Activated CD8-positive, alpha-beta memory T cell treated with anti-CD3 and anti-CD28 coated beads, Interleukin-2, amount 10 ng/mL, durations not matched to agents 7 days and 5 days (primary cell): ENCODE measurements at places on chromosomes 2 and 18. TPM values are rescaled to one million over a fixed set of nuclear protein-coding genes. Genes with fewer than 3 reads are reported as not detected.

RAB17 gene
- total RNA-seq: not detected

FEV gene
- total RNA-seq: not detected

- H3K4me3 ChIP-seq: no peak overlapping the region
- DNase-seq: no peak
- no peaks in the 10 kb centered on the region for H3K27me3 ChIP-seq
- peaks cover 8% of the 10 kb centered on the region for H3K36me3 ChIP-seq
These were observed 145.1 kb downstream of the AGPS start for GRCh38 chr2:177537636-177538035.

- no peaks in the 10 kb centered on the region for H3K36me3 ChIP-seq
- H3K4me3 ChIP-seq: no peak overlapping the region
- DNase-seq: peak; percentile 18
- H3K27ac ChIP-seq: no peak overlapping the region
- no peaks in the 10 kb centered on the region for H3K4me1 ChIP-seq
These were observed 222.5 kb upstream of the COPS8 start for GRCh38 chr2:236862961-236863728.

DNA sequence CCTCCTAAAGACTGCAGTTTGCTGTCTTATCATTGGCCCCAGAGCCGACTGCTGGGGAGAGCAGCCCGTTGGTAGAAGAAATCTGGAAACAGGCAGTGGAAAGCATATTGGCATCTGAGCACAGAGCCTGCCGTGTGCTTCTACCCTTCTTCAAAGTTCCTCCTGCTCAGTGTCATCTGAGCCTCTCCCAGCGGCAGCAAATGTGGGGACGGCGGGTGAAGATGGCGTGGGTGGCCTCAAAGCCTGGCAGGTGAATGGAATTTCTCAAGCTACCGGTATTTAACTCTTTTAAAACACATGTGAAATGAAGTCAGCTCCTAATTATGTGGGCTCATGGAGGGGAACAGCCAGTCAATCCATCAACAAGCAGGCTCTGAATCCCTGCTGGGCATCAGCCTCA is 181.6 kb upstream of the PXDN start:
- H3K36me3 ChIP-seq: no peaks in the 10 kb centered on the region
- no peak overlapping the region for H3K4me3 ChIP-seq
- no peak overlapping the region for H3K27ac ChIP-seq
- peaks cover 2% of the 10 kb centered on the region for H3K27me3 ChIP-seq
- DNase-seq: no peak
- no peaks in the 10 kb centered on the region for H3K4me1 ChIP-seq

DNA sequence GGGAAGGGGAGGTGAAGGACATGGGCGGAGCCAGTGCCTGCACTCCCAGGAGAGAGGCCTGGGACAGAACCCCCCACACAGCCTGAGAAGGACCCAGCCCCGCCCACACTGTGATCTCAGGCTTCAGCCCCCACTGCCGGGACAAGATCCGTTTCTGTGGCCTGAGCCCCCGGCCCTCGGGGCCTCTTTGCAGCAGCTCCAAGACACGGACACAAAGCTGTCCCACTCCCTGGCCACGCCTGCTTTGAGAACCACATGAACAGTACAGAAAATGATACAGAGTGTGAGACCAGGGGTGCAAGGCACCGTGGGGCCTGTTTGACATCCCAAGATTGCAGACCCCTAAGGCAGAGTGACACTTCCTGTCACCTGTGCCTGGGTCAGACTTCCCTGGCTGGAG is 74.5 kb downstream of the TWIST2 start:
- no peak for DNase-seq
- H3K27ac ChIP-seq: no peak overlapping the region
- no peaks in the 10 kb centered on the region for H3K27me3 ChIP-seq
- H3K4me3 ChIP-seq: no peak overlapping the region
- H3K4me1 ChIP-seq: no peaks in the 10 kb centered on the region

- no peak overlapping the region for H3K27ac ChIP-seq
- no peaks in the 10 kb centered on the region for H3K27me3 ChIP-seq
- peaks cover 49% of the 10 kb centered on the region for H3K36me3 ChIP-seq
- no peak for DNase-seq
These were observed 137.9 kb downstream of the DOCK10 start for GRCh38 chr2:224904381-224904780.

GRCh38 chr2:121904656-121905055 is 149.2 kb downstream of the TSN start:
- no peaks in the 10 kb centered on the region for H3K36me3 ChIP-seq
- no peaks in the 10 kb centered on the region for H3K4me1 ChIP-seq
- H3K27me3 ChIP-seq: no peaks in the 10 kb centered on the region
- no peak overlapping the region for H3K4me3 ChIP-seq
- no peak overlapping the region for H3K27ac ChIP-seq

DNA sequence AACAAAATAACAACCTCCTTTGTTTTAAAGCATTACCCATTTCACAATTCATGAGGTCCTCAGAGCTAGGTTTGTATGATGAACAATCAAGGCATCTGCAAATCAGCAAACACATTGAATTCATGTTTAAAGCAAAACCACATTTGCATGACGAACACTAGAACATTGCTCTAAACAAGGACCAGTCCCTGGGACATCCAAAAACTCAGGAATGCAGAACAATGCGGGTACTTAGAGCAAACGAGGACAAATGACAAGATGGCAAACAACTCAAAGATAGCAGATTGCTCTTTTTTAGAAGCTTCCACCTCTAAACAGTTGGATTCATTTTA is 45.7 kb upstream of the RALBP1 start:
- no peaks in the 10 kb centered on the region for H3K36me3 ChIP-seq
- no peaks in the 10 kb centered on the region for H3K4me1 ChIP-seq
- no peak overlapping the region for H3K4me3 ChIP-seq
- H3K27ac ChIP-seq: no peak overlapping the region

GRCh38 chr2:201470821-201471731 is 19.5 kb downstream of the STRADB start:
- peaks cover 24% of the 10 kb centered on the region for H3K36me3 ChIP-seq
- H3K4me3 ChIP-seq: no peak overlapping the region
- H3K27me3 ChIP-seq: no peaks in the 10 kb centered on the region
- peaks cover 7% of the 10 kb centered on the region for H3K4me1 ChIP-seq
- no peak for DNase-seq

GRCh38 chr18:67893916-67894315 is 377.4 kb upstream of the DSEL start:
- no peaks in the 10 kb centered on the region for H3K27me3 ChIP-seq
- DNase-seq: no peak
- H3K36me3 ChIP-seq: no peaks in the 10 kb centered on the region
- no peaks in the 10 kb centered on the region for H3K4me1 ChIP-seq
- H3K27ac ChIP-seq: no peak overlapping the region
- no peak overlapping the region for H3K4me3 ChIP-seq
